ENCODE measurements at places on chromosomes 16 and 17. TPM values are rescaled to one million over a fixed set of nuclear protein-coding genes. Genes with fewer than 3 reads are reported as not detected.

The PRSS8 gene
- 0.09 TPM for total RNA-seq

The SMARCE1 gene
- 93.0 TPM for total RNA-seq

The FOXJ1 gene
- not detected for total RNA-seq

The KLHL10 gene
- 0.16 TPM for total RNA-seq

The C16orf78 gene
- not detected for total RNA-seq

The CCL16 gene
- total RNA-seq, result not detected

The SOCS7 gene
- total RNA-seq, result 7.4 TPM

The LDHD gene
- total RNA-seq, result 0.43 TPM

The CCL15 gene
- total RNA-seq, result not detected

The CCL17 gene
- not detected for total RNA-seq

The SEPTIN12 gene
- total RNA-seq, result not detected

The TAC4 gene
- not detected for total RNA-seq

The GFER gene
- 10.6 TPM for total RNA-seq

The RNU2-1 gene
- not detected for total RNA-seq

The KRTAP9-8 gene
- total RNA-seq, result not detected

The VAC14 gene
- 24.0 TPM for total RNA-seq

The FNDC8 gene
- not detected for total RNA-seq

The CD79B gene
- 0.16 TPM for total RNA-seq

The HLF gene
- total RNA-seq, result 0.09 TPM

The SMIM36 gene
- not detected for total RNA-seq

The OTOP3 gene
- total RNA-seq, result not detected

The CRYBA1 gene
- total RNA-seq, result not detected

Measured in bronchial smooth muscle cell (primary cell).